ENCODE measurements at places on chromosomes 3 and 15.

DNA sequence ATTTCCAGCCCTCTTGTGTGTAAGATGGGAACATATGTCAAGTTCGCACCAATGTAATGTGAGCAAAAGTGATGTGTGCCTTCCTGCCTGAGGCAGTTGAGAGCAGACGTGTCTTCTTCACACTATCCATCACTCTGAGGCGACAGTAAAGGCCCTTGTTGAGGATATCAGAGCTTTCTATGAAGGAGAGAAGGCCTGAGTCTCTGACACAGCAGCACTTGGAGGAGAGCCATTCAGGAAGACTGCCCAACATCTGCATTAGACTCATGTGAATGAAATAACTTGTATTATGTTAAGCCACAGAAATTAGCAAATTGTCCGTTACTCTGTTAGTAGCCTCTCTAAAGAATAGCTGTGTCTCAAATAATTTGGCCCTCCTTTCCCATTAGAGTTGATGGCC, 108.8 kb upstream of the CCDC54 start:
- DNase-seq, result no peak

- no peak for DNase-seq
These were observed 336.5 kb upstream of the ALCAM start for GRCh38 chr3:105030211-105030610.

- no peak for DNase-seq
These were observed 41.8 kb downstream of the HGD start for GRCh38 chr3:120640231-120640630.

DNA sequence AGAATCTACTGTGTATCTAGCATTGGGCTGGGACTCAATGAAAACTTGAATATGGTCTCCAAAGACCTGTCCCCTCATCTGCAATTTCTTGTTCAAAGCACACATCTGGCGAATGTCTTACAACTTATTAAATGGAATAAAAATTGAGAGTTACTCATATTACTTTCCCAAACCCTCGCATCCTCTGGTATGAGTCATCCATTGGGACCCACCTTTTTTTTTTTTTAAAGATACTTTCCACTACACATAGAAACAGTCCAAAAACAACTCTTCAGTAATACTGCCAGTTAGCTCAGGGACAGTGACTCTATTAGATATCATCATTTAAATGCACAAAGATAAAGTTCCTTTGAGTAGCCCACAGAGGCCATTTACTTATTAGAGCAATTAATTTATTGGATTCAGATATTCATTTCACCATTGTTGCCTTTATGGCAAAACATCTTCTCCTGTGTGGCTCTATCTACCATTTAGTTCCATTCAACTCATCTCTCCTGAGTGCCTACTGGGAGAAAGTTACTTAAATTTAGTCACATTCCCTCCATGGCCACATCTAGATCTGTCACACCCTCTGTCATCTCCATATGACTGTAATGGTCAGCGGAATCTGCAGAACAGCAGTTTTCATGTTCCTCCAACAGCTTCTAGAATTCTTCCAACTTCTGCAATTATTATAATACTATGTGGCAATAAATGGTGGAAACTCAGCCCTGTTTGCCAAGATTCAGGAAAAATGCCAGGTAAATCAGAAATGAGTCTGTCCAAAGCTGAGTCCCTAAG, 77.9 kb upstream of the ARHGEF3 start:
- no peak for DNase-seq

DNA sequence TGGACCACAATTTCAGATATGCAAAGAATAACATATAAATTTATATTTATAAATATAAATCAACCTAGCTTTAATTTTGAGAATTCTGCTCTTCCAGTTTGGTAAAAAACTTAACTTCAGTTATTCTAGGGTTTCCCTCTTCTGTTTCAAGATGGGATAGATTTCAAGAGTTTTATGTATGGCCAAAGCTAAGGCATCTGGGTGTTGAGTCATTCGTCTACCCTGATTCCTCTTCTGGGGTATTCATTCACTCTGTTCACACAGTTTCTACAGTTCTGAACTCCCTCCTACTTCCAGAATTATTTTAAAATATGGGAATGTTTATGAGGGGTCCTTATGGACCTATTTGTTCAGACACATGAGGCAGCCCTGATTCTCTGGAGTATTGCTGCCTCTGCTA, 4.2 kb upstream of the FGF7 start:
- DNase-seq, result no peak

DNA sequence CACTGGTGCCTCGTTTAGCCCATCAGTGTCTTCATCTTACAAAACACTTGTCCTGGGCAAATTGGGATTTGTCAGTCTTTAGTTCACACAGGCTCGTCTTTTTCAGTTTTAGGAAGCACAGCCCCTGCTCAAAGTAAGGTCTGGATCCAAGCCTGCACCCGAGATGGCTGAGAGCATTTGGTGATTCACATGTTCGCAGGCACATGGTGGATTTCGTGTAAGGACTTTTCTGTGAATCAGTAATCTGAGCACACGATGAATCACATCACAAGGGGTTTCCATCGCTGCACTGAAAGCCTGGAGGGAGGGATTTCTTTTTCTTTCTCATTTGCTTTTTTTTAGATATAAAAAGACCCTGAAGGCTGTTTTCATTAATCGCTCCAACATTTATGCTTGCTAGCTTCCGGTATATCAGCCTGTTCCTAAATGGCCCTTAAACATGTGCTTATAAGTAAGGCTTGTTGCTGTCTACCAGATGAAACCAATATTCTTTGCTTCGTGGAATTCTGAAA, 435.6 kb upstream of the ATP10A start:
- no peak for DNase-seq

- no peak for DNase-seq
These were observed 31.3 kb upstream of the RAB6B start for GRCh38 chr3:133926736-133927539.

GRCh38 chr3:175879417-175879816, 1020.3 kb downstream of the NAALADL2 start:
- DNase-seq, result no peak

DNA sequence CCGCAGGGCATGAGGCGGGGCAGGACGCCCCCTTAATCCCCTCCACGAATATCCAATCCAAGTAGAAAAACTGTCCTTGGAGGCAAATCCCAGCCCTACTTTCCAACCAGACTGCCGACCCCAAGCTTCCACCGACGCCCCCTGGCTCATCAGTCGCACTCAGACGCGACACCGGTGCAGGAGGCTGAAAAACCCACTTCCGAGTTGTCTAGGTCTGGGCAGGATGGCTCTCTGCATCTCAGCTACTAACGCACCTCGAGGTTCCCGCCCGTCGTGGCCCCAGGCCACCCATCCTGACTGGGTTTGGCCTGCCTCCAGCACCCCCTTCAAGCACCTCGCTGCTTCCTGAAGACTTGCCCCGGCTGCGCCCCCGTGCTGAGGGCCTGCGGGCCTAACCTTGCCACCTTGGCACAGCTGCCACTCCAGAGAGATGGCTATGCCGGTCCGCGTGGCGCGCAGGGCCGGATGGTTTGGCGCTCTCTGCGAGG, 15.5 kb downstream of the RGMA start:
- DNase-seq, result no peak

DNA sequence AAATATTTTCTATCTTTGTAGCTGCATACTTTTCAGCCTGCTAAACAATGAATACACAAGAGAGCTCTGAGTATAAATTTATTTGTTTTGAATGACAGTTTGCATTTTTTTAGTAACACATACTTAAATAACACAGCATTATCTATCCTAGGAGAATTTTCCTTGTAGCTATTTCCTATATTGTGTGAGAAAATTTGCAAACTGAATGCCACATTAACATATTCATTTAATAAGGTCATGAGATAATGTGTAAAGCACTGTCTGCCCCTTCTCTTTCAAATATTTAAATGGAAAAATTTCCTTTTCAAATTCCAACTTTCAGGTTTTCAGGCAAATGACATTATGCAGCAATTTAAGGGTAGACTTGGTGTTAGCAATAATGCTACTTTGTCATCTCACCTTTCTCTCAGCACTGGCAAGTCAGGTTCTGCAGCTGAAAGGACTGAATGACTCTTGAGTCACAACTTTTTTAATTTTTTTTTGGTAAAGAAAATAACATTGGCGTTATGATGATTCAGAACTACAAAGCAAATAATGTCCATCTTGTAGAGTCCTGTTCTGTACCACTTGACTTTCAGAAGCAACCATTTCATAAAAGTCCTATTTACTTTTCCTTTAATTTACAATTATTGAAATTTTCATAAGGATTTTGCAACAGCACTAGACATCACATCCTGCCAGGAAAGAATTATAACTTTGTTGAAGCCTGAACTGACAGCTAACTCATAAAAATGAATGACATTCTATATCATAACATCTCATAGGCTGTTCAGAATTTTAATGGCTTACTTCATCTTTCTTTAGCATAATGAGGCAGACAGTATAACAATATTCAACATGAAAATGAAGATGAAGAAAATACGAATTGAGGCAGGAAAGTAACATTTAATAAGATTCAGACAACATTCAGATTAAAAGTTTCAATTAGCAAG, 681.6 kb upstream of the SEMA6D start:
- DNase-seq, result no peak

DNA sequence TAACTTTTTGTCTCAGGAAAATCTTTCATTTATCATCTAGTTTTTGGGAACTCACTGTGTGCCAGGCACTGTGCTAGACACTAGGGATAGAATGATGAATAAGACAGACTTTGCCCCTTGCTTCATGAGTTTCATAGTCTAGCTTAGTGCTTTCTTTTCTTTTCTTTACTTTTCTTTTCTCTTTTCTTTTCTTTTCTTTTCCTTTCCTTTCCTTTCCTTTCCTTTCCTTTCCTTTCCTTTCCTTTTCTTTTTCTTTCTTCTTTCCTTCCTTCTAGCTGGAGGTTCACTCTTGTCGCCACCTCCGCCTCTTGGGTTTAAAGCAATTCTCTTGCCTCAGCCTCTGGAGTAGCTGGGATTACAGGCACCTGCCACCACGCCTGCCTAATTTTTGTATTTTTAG, 172.9 kb downstream of the EDEM1 start:
- no peak for DNase-seq

DNA sequence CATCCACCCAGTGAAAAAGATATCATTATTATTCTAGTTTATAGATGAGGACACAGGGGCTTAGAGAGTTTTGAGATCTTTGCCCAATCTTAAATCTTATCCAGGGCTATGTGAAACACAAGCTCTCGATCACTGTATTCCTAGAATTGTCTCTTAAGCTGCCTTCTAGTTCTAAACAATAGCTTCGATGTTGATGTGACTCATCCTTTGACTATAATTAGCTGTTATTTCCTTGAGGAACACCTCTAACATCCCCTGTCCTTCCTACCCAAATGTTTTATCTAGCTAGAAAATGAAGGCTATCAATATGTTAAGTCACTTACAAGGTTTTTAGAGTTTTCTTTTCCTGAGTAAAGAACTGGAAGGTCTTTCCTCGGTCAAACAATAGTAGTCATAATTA, 83.1 kb upstream of the STAC start:
- no peak for DNase-seq

DNA sequence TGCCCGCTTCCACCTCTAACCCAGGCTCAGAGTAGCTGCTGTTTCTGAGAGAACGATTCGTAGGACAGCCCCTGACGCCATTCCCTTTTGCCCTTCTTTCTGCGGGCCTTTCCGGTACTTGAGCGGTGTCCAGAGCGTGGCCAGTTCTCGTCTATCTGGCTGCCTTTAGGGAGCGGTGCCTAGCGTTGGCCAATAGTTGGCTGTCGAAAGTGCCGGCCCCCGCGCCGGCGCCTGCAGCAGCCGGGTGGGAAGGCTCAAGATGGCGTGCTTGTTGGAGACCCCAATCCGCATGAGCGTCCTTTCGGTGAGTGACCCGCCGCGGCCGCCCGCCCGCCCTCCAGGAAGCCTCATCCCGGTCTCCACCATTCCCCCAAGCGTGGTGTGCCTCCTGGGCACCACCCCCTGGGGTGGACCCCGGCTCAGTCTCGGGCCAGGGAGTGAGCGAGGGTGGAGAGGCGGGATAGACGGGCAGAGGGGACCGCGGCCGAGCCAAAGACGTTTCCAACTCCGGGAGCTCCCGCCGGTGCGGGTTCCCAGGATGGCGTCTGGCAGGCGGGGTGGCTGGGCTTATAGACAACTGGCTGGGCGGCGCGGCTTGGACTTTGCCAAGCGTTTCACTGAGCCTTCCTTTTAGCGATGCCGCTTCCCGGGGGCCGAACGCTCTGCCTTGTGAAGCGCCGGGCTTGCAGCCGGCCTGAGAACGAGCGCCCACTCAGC, at the start of gene ARMC8:
ARMC8 (plus strand) TSS at position 6 of the 717 bp plus-strand sequence; CDS start at position 260, 254 bp downstream.
- DNase-seq, result peak; percentile 99

GRCh38 chr15:65818927-65819562, 27.0 kb upstream of the DENND4A start:
- no peak for DNase-seq

DNA sequence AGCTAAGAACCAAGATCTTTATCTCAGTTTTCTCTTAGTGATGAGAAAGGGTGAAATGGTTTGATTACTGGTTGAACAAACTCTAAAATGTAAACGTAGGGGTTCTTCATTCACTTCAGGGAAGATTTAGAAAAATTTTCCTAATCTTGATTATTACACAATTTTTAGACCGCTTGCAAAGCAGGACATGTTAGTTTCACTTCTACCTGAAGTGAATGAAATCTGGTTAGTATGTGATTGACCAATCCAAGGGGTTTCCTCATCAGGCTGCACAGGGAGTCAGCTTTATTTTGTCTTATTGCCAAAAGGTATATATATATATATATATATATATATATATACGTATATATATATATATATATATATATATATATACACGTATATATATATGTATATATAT, 740.4 kb downstream of the TUSC7 start:
- DNase-seq, result no peak

DNA sequence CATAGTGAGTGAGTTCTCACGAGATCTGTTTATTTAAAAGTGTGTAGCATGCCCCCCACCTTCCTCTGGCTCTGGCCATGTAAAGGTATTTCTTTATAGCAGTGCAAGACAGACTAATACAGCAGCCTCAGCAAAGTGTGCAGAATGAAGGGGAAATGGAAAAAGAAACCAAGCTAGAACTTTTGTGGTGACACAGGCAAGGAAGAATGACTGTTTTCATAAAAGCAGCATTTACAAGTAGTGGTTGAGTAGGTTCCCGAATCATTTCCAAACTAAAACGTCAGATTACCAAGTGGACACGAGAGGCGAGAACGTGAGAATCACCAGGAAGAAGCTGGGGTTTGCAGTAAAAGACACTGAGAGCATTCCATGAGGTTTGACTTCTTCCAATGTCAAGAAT, 100.2 kb upstream of the AKAP13 start:
- DNase-seq, result no peak

DNA sequence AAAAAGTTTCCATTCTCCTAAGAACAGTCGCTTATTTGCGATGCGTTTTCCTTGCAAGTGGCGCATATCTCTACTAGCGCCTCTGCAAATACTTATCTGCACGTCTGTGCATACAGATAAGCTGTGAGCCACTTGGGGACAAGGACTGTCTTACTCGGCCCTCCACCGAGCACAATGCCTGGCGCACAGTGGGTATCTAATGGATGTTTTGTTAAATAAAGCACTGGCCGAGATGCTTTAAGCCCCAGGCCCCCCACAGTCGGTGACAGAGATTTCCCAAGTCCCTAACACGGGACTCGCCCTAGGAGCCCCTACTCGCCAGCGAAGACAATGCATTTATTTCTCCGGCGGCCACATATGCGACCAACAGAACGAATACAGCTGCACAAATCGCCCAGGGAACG, 503 bp downstream of the HLTF start:
- no peak for DNase-seq

GRCh38 chr3:146154995-146155394, 6.0 kb downstream of the PLOD2 start:
- DNase-seq, result no peak

Measured in T47D (cell line).